ENCODE measurements at places on chromosomes 7 and 10.

- DNase-seq = no peak
Measured at GRCh38 chr10:34813626-34814222, 1.4 kb downstream of the PARD3 start.

DNA sequence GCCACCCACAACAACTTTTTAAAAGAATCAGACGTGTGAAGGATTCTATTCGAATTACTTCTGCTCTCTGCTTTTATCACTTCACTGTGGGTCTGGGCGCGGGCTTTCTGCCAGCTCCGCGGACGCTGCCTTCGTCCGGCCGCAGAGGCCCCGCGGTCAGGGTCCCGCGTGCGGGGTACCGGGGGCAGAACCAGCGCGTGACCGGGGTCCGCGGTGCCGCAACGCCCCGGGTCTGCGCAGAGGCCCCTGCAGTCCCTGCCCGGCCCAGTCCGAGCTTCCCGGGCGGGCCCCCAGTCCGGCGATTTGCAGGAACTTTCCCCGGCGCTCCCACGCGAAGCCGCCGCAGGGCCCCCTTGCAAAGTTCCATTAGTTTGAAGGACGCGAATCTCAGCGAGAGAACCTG is 461 bp upstream of the HTRA1 start:
- no peak for DNase-seq

- no peak for DNase-seq
Measured at GRCh38 chr10:126123466-126123865, 227.1 kb downstream of the FANK1 start.

DNA sequence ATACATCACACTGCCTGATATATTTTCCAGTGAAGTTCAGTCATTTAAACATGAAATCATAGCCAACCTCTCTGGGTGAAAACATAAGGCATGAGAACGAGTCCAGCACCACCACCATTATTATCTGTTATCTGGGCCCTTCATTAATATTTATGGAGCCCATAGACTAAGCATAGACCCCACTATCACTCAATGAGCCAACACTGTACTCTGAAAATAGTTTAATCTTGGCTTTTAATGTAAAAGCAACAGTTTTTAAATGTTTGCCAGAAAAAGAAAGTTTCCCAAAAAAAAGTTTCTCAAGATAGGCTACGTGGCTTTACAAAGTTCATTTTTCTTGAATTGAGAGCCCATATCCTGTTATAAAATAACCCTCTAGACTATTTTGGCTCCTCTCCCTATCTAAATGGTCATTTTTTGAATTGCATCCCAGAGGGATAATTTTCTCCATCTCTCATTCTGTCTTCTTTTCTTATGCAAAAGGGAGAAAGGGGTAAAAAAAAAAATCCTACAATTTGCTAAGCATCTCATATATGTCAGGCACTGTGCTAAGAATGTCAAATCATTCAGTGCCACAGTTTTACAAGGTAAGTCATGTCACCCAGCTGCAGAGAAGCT is 66.1 kb downstream of the FZD1 start:
- no peak for DNase-seq

- no peak for DNase-seq
Measured at GRCh38 chr10:33071857-33072256, 113.8 kb upstream of the ITGB1 start.

DNA sequence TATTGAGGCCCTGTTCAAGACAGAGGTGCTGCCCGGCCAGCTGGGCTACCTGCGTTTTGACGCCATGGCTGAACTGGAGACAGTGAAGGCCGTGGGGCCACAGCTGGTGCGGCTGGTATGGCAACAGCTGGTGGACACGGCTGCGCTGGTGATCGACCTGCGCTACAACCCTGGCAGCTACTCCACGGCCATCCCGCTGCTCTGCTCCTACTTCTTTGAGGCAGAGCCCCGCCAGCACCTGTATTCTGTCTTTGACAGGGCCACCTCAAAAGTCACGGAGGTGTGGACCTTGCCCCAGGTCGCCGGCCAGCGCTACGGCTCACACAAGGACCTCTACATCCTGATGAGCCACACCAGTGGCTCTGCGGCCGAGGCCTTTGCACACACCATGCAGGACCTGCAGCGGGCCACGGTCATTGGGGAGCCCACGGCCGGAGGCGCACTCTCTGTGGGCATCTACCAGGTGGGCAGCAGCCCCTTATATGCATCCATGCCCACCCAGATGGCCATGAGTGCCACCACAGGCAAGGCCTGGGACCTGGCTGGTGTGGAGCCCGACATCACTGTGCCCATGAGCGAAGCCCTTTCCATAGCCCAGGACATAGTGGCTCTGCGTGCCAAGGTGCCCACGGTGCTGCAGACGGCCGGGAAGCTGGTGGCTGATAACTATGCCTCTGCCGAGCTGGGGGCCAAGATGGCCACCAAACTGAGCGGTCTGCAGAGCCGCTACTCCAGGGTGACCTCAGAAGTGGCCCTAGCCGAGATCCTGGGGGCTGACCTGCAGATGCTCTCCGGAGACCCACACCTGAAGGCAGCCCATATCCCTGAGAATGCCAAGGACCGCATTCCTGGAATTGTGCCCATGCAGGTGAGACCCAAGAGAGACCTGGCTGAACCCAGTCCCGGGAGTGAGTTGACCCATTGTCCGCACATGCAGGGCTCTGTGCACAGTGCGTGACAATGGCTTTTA is 2.8 kb downstream of the RBP3 start:
- DNase-seq = no peak

DNA sequence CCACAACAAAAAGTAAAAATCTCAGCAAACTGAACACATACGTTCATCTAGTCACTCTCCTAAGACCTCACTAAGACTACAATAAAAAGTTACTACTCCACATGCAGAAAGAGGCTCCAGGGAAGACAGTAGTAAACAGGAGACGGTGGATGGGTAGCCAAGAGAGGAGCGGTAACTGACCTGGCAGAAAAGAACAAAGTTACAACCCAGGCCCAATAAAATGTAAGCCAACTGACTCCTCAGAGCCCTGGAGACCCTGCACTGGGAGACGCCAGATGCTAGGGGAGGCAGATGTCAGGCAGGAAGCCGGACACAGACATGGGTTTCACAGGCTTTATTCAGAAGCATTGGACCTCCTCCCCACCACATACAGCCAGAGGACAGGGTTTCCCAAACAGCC is 181.1 kb upstream of the NFE2L3 start:
- no peak for DNase-seq

DNA sequence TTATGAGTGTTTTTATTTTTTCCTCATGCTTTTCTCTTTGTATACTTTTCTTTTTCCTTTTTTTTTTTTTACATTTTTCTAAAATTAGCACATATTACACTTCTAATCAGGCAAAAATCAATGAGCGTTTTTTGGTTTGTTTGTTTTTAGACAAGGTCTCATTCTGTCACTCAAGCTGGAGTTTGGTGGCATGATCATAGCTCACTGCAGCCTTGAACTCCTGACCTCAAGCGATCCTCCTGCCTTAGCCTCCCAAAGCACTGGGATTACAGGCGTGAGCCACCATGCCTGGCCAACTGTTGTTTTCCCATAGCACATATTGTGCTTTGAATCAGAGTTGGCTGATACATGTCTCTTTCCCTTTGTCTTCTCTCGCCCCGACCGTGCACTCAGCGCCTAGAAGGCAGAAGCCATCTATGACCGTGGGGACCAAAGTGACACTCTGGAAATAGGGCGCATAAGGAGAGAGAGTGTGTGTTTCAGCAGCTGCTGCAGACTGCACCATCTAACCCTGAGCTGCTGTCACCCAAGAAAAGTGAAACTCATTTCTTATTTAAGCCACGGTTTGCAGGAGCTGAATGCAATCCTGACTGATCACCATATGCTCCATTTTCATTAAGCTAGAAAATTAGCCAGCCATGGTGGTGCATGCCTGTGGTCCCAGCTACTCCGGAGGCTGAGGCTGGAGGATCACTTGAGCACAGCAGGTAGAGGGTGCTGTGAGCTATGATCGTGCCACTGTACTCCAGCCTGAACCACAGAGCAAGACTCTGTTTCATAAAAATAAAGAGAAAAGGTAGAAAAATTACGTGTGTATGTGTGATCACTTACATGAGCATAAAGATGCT is 41.4 kb upstream of the GTF2I start:
- DNase-seq = no peak

DNA sequence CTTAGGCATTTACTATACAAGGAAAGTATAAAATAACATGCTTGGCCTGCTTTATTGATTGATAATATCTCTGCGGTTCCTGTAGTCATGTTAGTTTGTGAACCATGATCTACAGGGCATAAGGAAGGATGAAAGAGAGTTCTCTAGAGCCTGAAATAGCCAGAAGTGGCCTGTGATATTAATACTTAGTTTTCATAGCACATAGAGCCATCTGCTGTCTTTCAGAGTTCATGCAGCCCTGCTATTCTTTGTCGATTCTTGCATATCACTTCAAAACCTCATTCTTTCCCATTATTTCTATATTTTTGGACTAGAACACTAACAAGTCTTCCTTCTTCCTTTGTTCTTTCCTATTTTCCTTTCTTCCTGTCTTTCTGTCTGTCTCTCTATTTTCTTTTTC is 26.4 kb upstream of the PRKG1 start:
- no peak for DNase-seq

DNA sequence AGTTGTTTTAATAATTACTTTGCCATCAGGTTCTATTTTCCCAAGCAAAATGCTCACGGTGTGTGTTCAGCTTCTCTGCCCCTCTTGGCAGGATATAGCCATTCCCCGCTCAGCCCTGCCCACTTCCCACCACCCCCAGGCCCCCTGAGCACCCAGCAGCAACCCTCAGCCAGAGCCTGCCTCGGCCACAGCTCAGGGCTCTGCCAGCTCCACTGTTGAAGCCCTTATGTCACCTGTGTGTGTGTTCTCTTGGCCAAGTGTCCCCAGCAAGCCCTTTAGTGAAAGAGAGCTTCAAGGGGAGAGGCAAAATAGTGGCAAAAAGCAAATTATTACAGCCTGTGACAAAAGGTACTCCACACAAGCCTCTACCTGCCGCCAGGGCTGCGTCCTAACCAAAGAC is 275.3 kb downstream of the ADARB2 start:
- no peak for DNase-seq

- DNase-seq = no peak
Measured at GRCh38 chr10:352476-353235, 217.4 kb downstream of the ZMYND11 start.

GRCh38 chr7:136868496-136869000 is at the start of gene CHRM2:
CHRM2 (plus strand) TSS chr7:136868652; CDS start chr7:137014866, 146,214 bp downstream.
- DNase-seq = peak; percentile 70

- peak; percentile 17 for DNase-seq
Measured at GRCh38 chr10:1449021-1449420, 288.3 kb downstream of the ADARB2 start.

GRCh38 chr7:158266817-158267741 is 320.5 kb downstream of the PTPRN2 start:
- no peak for DNase-seq

- no peak for DNase-seq
Measured at GRCh38 chr10:50951365-50951764, 65.9 kb upstream of the A1CF start.

DNA sequence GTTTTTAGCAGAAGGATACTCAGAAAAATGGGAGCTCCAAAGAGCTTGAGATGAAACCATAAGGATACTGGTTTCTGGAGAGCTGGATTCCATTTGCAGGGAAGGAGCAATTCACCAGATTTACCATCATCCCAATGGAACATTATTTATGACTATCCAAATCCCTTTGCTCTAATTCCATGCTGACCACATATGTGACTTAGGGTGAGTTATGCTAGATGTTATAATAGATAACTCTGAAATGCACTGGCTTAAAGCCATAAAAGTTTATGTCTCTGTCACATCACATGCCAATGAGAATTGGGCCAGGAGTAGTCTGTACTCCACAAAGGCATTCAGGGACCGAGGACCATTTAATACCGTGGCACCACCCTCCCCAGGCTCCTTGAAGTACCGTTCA is 185.2 kb downstream of the SKIDA1 start:
- DNase-seq = no peak

DNA sequence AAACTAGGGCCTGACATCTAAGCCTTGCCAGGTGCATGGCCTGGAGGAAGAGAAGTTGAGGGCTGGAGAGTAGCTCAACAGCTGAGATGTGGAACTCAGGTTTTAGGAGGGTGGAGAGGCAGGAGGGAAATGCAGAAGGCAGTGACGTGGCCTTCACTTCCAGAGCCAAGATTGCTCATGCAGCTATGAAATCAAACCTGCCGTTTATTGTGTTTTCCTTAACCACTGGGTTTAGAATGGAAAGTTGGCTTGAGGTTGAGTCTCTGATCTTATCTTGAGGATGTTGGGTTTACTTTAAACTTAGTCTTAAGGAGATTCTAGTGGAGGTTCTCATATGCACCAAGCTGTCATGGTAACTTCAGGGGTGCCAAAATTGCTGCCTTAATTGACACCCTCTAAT is 178.6 kb downstream of the SORCS3 start:
- no peak for DNase-seq

DNA sequence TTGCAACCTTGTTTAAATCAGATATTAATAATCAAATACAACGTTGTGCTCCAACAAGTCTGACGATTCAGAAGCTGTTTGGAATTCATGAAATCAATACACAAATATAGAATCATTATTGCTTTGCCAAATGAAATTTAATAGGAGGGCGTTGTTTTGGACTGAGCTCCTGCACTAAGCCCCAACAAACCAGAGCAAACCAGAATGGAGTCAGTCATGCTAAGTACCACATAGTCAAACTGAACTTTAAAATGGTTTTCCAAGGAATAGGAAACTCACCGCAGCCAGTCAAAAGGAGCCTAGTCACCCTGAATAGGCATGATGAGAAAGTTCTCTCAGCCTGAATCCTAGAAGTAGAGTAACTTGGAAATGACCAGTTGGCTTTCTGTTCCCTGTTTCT is 53.7 kb downstream of the HACD1 start:
- DNase-seq = no peak

DNA sequence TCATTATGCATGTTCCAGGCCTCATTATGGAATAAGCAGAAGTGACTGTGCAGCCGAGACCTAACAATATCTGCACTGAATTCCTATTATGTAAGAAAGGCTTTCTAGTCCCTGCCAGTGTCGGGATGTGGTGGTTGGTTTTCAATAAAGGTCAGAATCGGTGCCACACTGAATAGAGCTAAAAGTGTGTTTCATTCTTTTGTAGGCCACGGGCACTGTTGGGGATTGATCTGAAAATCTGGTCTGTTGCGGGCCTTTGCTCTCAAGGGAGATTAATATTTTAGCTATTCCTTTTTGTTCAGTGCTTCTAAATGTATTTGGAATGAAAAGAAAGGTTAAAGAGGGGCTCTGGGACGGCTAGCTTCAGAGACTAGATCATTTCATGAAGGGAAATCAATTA is 559.4 kb upstream of the GALNT17 start:
- no peak for DNase-seq

DNA sequence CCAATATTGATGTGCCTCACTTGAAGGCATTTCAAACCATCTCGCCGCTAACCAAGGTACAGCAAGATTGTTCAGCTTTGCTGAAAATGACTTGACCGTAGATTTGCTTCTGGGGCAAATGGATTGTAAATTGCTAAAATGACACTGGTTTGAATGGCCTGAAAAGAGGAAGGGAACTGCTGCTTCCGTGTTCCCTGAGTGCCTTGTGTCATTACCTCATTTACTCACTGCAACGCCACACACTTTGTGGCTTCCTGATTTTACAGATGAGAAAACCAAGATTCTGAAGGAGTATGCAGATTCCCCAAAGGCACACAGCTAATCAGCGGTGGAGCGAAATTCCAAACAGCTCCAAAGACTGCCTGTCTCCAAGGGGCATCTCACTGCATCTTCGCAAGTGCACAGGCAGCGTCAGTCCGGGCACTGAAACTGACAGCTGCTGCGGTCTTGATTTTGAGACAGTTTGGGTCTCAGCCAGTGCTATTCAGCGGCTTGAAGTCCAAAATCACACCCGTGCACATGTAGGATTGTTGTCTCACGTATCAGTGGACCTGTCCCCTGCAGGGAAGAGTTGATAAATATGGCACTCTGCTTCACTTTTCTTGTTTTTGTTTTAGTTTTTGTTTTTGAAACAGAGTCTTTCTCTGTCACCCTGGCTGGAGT is 290.9 kb downstream of the DPP6 start:
- DNase-seq = peak; percentile 21
